Activated CD4-positive, alpha-beta T cell treated with anti-CD3 and anti-CD28 coated beads, Interleukin-2, amount 10 ng/mL, durations not matched to agents 7 days and 5 days (primary cell): ENCODE measurements at places on chromosomes 7 and 10. TPM values are rescaled to one million over a fixed set of nuclear protein-coding genes. Genes with fewer than 3 reads are reported as not detected.

- no peaks in the 10 kb centered on the region for H3K27me3 ChIP-seq
- H3K27ac ChIP-seq = no peak overlapping the region
- H3K4me3 ChIP-seq = no peak overlapping the region
- no peaks in the 10 kb centered on the region for H3K36me3 ChIP-seq
These were observed 205.5 kb upstream of the LRRN3 start for GRCh38 chr7:110885474-110885873.

Gene DRGX
- total RNA-seq = not detected

Gene MYO1G
- 457 TPM for total RNA-seq

GRCh38 chr7:31027161-31027965, 24.7 kb upstream of the ADCYAP1R1 start:
- peaks cover 31% of the 10 kb centered on the region for H3K4me1 ChIP-seq
- no peak overlapping the region for H3K27ac ChIP-seq
- H3K27me3 ChIP-seq = no peaks in the 10 kb centered on the region
- DNase-seq = no peak
- H3K36me3 ChIP-seq = peaks cover 1% of the 10 kb centered on the region

GRCh38 chr7:140519007-140519399, 39.7 kb upstream of the MKRN1 start:
- H3K4me3 ChIP-seq = no peak overlapping the region
- H3K27me3 ChIP-seq = peaks cover 4% of the 10 kb centered on the region
- H3K36me3 ChIP-seq = no peaks in the 10 kb centered on the region
- H3K27ac ChIP-seq = no peak overlapping the region
- no peak for DNase-seq

Gene PRSS37
- not detected for total RNA-seq

DNA sequence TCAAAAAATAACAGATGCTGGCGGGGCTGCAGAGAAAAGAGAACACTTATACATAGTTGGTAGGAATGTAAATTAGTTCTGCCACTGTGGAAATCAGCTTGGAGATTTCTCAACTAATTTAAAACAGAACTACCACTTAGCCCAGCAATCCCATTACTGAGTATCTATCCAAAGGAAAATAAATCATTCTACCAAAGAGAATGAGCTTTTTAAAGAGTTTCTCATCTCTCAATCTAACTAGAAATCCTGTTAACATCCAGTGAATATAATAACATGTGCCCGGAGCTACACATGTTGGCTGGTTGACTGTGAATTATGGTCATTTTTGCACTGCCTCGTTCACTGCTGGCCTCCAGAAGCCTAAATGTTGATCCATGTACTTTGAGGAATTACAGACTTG, 39.3 kb downstream of the BET1 start:
- H3K4me3 ChIP-seq = no peak overlapping the region
- H3K27ac ChIP-seq = no peak overlapping the region
- no peaks in the 10 kb centered on the region for H3K4me1 ChIP-seq
- DNase-seq = no peak
